ENCODE measurements at places on chromosomes 5 and 9.
A peak's percentile ranks its signal among the peaks of the same experiment; 100 is the strongest.

DNA sequence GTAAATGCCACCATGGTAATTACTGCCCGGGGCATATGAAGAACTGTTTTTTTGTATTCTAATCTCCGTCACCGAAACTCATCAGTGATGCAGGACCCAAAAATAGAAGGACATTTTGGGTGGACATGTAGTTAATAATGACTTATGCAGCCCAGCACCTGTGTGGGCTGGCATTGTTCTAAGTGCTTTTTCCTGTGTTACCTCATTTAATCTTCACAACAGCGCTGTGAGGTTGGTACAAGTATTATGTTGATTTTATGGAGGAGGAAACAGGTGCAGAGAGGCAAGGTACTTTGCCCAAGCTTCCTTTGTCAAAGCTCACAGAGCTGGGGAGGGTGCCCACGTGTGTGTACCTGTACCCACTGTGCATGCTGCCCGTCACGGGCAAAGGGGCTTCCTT lies 58.4 kb downstream of the DAPK1 start:
- DNase-seq = no peak

DNA sequence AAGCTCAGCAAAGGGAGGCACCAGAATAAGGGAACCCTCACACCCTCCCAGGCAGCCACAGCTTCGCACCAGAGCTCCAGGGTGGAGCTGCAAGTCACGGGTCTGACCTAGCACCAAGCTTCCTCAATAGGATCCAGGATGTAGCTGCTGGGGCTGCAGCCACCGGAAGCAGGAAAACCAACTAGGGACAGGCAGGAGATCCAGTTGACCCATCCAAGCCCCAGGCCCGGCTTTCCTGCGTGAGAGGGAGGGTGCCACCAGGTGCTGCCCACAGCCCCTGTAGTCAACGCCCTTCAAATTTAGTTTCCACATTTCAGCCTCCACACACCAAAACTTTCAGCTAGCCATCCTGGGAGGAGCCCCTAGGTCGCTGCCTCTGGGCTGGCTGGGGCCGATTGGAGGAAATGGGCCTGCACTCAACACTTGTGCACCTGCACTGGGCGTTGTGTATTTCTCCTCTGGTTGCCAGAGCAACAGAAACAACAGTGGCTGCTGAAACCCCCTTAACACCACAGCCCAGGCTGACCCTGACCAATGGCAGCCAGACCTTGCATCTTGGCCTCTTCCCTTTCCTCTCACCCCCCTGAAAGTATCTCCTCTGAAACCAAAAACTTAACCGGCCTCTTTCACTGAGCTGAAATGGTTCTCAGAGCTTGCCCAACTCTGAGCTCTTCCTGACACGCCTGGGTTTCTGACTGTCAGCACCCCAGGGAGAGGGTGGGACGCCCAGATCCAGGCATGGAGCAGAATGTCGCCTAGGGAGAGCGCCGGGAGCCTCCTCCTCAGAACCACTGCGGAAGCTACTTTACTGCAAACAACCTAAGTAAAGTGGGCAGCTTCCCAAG lies 226.5 kb upstream of the MAP3K1 start:
- DNase-seq = peak; percentile 28

GRCh38 chr5:62606878-62607277 lies 28.3 kb downstream of the LRRC70 start:
- DNase-seq = no peak

DNA sequence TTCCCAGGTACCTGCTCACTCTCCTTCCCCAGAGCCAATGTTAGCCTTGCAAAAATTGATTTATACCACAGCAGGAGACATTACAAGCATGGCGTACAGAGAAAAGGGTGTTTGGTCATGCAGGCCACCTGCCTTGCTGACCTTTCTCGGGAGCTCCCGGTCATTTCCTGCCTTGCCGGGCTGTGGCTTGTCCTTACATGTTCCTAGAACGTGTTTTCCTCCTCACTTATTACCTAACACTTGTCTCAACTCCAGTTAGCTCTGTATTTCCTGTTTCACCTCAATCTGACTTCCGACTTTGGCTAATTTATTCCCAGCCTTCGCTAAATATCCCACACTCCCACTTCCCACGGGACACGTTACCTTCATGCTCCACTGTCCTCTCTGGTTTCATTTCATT lies 282.5 kb downstream of the ICE1 start:
- no peak for DNase-seq

Measured in HT-29 (cell line).